ENCODE measurements at places on chromosomes 2 and 18.

- no peak for DNase-seq
These were observed 64.8 kb upstream of the CHST9 start for GRCh38 chr18:27249933-27250332.

DNA sequence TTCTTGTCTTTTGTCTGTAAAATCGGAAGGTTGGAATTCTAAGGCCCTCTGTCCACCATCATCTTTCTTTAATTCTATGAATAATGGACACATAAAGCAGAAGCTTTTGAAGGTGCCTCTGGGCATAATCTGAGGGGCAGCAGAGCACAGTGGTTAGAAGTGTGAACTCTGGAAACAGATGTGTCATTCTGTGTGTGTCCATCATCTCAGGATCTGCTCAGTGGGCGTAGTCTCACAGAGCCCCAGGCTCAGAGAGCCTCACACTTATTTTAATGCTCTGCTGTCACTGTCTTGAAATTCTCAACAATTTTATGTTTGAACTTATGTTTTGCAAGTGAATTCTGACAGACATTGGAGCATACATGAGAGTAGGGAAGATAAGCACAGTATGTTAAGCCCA, 31.0 kb upstream of the CCDC93 start:
- no peak for DNase-seq

GRCh38 chr18:64027931-64028695, 58.2 kb downstream of the SERPINB8 start:
- no peak for DNase-seq

DNA sequence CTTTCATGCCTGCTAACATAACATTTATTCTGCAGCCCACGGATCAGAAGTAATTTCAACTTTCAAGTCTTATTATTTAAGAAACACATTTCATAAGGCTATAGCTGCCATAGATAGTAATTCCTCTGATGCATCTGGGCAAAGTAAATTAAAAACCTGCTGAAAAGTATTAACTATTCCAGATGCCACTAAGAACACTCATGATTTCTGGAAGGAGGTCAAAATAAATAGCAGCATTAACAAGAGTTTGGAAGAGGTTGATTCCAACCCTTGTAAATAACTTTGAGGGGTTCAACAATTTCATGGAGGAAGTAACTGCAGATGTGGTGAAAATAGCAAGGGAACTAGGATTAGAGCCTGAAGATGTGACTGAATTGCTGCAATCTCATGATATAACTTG, 77.6 kb downstream of the CCDC148 start:
- DNase-seq, result no peak

DNA sequence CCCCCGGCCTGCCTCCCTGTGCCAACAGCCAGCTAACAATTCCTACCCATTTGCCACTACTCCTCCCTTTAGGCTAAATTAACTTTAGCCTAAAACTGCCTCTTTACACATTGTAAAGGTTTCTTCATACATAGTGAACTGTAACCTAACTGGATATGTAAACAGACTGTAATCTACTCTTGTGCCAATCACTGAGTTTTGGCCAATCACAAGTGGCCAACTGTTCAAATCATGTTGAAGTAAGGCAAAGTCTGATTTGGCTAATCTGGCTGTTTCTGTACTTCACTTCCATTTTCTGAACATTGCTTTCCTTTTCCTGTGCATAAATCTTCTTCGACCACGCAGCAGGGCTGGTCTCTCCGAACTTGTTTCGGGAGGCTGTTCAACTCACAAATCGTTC, 103.6 kb upstream of the LYPD6 start:
- no peak for DNase-seq

- no peak for DNase-seq
These were observed 96.7 kb upstream of the ACKR3 start for GRCh38 chr2:236472720-236473495.

Data from HEK293T (cell line).